ENCODE measurements at places on chromosomes 3 and 15.

GRCh38 chr15:54638666-54639065, 558.1 kb downstream of the RSL24D1 start:
- no peak for DNase-seq

GRCh38 chr3:25563601-25564000, 101.1 kb downstream of the TOP2B start:
- DNase-seq = no peak

- DNase-seq = no peak
Measured at GRCh38 chr3:124574012-124574411, 156.2 kb upstream of the UMPS start.

DNA sequence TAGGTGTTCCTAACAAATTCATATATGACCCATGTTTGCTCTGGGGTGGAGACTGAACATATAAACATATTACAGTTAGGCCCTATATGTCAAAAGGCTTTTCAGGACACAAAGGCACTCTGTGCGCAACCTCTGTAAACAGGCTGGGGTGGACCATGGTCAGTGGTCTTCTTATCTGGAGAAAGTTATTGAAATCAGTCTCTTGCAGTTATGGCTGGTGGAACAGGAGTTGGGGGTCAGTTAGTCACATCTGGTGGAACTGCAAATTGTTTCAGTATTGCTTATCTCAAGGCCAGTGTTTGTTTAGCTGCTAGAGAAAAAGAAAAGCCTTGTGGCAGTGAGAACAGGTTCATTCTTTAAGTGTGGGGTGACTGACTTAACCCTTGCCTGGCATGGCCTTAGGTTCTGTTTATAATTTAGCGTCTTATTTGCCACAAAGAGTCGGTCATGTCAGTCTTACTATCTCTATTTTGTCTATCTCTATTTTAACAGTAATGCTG, 5.9 kb upstream of the GP9 start:
- no peak for DNase-seq

GRCh38 chr15:60894347-60894746, 334.8 kb downstream of the RORA start:
- no peak for DNase-seq
